ENCODE measurements at places on chromosomes 1 and 21.

- no peak for DNase-seq
These were observed 20.9 kb downstream of the MCOLN3 start for GRCh38 chr1:85027242-85027983.

- DNase-seq, result no peak
These were observed 50.7 kb upstream of the LGALS8 start for GRCh38 chr1:236472850-236473788.

DNA sequence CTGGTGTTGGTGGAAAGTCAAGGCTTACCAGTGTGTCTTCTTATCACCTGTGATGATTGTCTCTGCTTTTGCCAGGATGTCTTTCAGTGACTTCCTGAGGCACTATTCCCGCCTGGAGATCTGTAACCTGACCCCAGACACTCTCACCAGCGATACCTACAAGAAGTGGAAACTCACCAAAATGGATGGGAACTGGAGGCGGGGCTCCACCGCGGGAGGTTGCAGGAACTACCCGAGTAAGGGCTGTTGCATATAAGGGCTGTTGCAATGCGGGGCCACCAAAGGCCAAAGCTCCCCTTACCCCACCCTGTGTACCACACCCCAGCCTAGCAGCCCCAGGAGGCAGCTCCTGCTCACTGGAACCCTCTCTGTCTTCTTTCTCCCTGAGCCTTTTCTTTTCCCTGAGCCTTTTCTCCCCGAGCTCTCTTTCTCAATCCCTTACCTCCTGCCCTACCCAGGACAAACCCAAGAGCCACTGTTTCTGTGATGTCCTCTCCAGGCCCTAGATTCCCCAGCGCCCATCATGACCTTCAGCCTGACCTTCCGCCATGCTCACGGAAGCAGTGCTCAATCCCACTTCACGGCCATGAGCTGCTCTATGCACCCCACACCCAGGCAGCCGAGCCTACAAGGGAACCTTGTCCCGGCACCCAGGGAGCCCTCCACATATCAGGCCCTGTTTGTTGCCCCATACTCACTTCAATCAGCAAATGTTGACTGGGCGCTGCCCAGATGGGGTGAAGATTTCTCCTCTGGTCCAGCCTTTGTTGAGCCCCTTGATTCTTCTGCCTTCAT, 40.6 kb downstream of the CAPN2 start:
- no peak for DNase-seq

DNA sequence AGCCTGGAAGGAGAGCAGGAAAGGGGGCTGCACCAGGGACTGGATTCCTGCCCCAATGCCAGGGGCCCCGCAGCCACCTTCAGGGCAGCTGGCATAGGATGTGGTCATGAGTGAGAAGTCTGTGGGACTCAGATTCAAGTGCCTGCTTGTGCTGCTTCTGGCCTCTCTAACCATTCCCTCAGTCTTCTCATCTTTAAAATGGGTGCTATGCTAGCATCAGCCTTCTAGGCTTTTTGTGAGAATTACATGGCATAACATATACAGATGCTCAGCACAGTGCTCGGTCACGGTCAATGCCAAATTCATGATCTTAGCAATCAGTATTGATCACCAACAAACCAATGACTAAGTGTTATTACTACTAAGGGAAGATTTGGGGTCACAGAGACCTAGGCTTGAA, 23.5 kb downstream of the TRIM62 start:
- DNase-seq, result no peak

DNA sequence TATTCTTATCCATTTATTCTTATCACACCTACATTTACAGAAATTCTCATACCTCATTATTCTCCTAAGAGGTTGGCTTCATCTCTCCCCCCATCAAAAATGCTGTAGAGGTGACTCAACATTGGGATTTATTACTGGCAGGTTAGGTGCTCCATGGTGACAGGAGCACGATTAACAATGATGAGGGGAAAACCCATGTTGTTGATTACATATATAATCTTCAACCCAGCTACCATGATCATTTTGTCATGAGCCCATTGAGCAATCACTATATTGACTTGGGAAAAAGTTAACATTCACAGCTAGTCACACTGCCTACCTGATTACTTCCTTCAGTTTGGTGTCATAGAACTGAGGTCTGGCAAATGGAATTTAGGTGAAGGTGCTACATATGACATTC, 712.1 kb upstream of the CHRM3 start:
- DNase-seq, result no peak

DNA sequence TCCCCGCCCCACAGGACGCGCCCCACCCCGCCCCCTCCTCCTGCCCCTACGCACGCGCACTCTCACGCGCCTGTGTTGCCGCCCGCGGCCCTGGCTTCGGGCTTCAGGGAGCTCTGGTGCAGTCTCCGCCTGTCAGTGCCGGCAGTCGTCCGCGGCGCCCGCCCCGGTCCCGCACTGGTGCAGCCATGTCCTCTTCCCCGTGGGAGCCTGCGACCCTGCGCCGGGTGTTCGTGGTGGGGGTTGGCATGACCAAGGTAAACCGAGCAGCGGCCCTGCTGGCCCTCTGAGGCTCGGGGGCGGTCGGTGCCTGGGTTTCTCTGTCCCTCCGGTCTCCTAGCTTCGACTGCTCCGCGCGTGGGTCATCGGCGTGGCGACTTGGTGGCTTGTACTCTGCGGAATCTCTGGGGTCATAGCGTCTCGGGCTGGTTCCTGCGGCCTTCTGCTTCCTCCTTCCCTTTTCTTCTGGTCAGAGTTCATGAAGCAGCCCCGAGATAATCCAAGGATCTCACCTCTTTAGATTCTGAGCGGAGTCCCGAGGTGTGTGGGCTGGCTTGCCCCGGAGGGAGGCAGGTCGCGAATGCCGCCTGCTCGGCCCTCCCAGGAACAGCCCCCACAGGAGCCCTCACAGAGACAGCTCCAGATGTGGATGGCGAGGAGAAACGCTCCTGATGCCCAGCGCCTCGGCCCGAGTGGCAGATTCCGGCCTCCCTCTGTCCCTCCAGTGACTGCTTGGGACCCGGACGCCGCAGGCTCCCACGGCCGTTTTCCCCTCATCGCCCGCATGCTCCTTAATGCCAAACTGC, at the start of gene SCP2:
Gene SCP2 (plus strand): TSS at position 65 of the 803 bp plus-strand sequence. CDS start 121 bp downstream, at position 186.
- peak; percentile 88 for DNase-seq

- DNase-seq, result no peak
These were observed 16.8 kb downstream of the FCER1A start for GRCh38 chr1:159318784-159319551.

GRCh38 chr1:220734571-220735326, 13.4 kb upstream of the MTARC2 start:
- no peak for DNase-seq

DNA sequence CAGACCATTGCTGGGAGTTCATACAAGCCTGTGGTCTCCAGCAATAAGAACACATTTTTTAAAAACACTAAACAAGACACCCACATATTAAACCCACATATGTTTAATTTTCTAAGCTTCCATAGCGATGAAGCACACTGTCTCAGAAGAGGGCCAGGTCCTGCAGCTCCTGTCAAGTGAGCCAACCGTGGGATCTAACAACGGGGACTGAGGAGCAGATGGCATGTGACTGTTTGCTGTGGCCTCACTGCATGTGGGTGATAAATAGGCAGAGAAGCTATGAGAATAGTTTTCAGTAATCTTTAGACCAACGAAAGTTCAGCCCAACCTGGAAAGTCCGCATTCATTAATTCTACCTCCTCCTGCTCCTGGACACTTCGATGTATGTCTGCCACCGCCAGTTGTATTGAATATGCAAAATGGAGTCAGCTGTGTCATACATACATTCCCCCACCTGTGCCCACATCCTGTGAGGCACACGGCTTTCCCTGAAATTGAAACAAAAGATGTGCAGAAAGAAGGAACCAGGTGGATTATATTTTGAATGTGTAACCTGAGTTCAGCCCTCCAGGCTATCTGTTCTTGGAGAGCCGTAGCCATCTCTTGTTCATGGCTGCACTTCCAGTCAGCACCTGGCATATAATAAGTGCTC, 88.2 kb downstream of the MIS18A start:
- DNase-seq, result no peak

- DNase-seq, result peak; percentile 78
These were observed 3.7 kb upstream of the SLC1A7 start for GRCh38 chr1:53145942-53146708.

DNA sequence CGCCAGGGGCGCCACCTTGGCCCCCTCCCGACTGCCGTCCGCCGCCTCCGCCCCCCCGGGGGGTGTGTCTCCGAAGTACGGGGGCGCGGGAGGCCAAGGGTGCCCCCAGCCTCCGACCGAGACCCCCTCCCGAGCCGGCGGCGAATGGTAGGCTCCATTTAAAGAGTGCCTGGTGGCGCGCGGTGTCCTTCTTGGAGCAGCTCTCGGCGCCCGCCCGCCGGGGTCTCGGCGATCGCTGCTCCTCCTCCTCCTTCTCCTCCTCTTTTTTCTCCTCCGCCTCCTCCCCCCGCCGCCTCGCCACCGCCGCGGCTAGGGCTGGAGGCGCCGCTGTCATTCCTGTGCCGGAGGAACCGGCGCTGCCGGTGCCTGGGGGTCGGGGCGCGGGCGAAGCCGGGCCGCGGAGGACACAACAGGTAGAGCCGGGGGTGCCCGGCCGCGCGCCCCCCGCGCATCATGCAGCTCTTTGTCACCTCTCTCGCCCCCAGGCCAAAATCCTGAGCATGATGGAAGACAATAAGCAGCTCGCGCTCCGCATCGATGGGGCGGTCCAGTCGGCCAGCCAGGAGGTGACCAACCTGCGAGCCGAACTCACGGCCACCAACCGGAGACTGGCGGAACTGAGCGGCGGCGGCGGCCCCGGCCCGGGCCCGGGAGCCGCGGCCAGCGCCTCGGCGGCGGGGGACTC, at the start of gene KAZN:
Gene KAZN (plus strand): TSS at position 188 of the 685 bp plus-strand sequence.
- DNase-seq, result peak; percentile 81

GRCh38 chr1:53295726-53296116, 32.1 kb downstream of the LRP8 start:
- DNase-seq, result no peak

DNA sequence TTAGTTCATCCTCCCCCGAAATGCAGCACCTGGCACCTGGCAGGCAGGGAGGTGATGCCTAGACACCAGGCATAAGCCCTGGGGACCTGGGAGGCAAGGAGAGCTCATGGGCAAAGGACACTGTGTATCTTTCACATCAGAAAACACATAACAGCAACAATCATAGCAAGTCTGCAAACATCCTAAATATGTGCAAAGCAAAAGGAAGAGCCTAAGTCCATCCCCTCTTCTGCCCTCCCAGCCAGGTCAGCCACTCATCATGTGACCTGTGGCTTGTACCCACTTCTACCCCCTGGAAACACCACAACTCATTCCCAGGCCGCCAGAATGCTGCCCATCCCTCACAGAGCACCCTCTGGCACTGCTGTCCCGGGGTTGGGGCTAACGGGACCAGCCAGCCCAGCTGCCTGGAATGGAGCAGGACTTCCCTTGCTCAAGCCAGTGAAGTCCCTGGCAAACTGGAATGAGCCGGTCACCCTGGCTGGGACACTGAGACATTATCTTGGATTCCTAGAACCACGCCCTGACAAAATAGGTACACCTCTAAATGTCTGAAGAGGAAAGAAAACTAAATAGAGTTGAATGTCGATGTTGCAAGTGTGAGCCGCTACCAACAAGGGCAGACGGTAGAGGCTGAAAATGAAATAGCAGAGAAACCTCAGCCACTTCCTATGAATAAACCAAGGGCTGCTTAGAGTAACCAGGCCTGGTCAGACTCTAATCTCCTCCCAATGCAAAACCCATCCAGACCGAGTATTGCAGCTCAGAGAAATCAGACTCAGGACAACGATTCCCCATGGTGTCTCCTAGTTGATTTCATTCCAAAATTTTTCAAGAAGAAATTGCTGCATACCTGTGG, 29.4 kb downstream of the TMPRSS2 start:
- DNase-seq, result no peak

DNA sequence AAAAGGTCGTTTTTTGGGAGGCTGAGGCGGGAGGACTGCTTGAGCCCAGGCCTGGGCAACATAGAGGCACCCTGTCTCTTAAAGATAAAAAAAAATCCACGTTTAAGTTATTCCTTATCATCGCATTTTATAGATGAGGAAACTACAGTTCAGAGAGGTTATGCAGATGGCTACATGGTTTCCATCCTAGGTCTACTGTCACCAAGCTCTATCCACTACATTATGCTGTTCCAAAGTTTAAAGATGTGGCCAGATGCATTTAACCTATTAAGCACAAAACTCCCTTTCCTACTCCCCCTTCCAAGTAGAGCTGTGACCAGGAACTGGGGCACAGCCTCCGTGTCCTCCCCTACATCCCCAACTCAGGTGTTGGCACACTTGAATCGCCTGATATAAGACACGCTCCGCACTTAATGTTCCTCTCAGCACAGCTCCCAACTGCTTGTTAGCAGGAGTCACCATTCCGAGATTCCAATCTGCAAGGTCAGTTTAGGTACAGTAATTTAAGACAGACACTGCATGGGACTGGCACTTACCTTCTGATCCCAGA, 1.3 kb downstream of the TAF5L start:
- DNase-seq, result no peak

- no peak for DNase-seq
These were observed 400.7 kb upstream of the DAB1 start for GRCh38 chr1:57824535-57824934.

DNA sequence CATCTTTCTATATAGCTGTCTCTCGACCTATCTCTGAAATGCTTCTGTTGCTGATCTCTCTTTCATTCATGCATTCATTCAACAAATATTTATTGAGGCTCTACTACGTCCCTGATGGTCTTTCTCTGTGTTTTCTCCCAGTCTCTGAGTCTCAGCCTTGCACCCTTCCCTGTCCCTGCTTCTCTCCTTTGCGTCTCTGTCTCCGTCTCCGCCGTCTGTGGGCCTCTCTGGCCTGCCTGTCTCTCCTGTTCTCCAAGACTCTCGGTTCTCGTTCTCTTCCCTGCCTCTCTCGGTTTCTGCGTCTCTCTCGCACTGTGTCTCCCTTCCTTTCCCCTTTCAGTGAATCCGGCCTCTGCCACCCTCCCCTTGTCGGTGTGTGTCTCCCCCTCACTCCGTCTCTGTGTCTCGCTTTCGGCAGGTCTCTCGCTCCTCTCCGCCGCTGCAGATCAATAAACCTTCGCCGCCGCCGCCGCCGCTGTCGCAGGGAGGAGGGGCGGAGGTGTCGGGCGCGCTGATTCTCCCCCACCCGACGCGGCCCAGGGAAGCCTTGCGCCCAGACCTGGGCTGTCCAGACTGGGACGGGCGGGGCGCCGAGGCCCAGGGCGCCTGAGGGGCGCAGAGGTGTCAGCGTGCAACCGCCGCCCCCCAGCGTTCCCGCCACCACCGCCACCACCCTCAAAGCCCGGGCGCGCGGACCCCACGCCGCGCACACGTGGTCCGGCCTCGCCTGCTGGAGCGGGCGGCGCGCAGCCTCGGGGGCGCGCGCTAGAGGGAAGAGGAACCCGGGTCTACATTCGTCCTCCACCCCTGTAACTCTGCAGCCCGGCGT, 3.0 kb downstream of the EFNA3 start:
- no peak for DNase-seq

GRCh38 chr1:235131961-235132360, 3.3 kb upstream of the TOMM20 start:
- DNase-seq, result no peak

- DNase-seq, result no peak
These were observed 81.2 kb upstream of the HOOK1 start for GRCh38 chr1:59733443-59734141.

- no peak for DNase-seq
These were observed 102.4 kb upstream of the SERBP1 start for GRCh38 chr1:67532452-67533216.

All from left forelimb (tissue), 1 donor.